ENCODE measurements at places on chromosomes 2 and 18. TPM values are rescaled to one million over a fixed set of nuclear protein-coding genes. Genes with fewer than 3 reads are reported as not detected.
A peak's percentile ranks its signal among the peaks of the same experiment; 100 is the strongest.

NGEF gene
- not detected for polyA plus RNA-seq

DNA sequence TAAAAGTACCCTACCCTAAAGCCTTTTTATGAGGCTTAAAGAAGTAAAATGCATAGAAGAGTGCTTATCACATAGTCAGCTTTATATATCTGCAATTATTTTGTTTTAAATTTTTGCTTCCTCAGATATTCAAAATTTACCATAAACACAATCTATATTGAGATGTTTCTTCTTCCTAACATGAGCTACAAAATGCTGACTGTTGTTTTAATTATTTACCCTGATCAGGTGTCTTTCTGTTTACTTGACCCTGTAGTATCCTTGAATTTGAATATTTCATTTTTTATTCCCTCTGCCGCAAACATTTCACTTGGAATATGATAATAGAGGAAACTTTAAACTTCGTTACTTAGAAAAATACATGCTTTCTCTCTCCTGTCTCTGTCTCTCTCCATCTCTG is 147.9 kb downstream of the TMX3 start:
- no peak for DNase-seq

DNA sequence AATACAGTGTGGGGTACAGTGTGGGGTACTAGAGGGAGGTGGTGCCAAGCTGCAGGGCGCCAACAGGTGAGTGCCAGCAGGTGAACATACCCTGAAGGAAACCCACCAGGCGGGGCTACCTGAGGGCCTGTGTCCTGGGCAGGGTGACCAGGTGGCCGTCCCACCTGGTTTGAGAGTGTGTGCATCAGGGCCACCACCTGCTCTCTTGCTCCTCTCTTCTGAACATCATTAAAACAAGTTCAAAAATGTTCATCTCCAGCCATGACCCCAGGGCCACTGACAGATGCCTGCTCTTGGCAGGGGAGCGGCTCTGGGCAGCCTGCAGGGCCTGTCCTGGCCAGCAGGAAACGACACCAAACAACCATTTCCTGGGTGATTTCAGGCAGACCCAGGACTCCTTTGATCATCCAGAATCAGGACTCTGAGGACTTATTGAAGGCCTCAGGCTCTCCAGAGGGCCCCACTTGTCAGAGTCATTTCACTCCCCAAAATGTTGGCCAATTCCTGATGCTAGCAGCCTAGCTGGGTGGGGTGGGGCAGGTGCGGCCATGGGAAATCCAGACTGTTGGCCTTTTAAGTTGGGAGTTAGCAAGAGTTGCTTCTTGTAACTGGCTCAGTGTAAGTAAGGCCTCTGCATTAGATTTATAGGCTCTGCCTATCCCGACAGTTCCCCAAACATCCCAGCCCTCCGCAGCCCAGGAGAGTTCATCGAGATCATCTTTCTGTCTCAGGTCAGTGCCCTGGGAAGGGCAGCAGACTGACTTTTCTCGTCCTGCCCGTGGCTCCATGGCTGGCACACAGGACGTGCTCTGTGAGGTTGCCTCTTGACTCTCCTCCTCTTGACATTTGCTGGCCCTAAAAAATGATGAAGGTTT is 111.5 kb upstream of the ZNF236 start:
- no peak for DNase-seq

CHRNG gene
- polyA plus RNA-seq, result not detected

GRCh38 chr2:183927406-183928325 is 670.7 kb upstream of the ZNF804A start:
- no peak for DNase-seq

GRCh38 chr2:17858064-17858463 is 20.4 kb upstream of the KCNS3 start:
- DNase-seq, result no peak

DNA sequence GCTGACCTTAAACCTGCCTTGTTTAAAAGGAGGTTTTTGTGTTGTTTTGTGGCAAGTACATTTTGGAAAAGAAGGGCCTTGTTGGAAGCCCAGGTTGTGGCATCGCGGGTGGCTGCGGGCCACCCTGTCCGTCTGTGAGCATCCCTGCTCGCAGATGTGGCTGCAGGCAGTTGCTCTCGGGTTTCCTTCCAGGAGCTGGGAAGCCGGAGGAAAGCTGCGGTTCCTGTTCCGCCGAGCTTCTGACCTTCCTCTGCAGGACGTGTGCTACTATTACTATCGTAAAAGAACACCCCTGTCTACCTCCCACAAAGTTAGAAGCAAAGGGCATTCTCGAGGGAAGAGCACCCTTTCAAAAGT is 766 bp downstream of the MFF start:
- no peak for DNase-seq

DNA sequence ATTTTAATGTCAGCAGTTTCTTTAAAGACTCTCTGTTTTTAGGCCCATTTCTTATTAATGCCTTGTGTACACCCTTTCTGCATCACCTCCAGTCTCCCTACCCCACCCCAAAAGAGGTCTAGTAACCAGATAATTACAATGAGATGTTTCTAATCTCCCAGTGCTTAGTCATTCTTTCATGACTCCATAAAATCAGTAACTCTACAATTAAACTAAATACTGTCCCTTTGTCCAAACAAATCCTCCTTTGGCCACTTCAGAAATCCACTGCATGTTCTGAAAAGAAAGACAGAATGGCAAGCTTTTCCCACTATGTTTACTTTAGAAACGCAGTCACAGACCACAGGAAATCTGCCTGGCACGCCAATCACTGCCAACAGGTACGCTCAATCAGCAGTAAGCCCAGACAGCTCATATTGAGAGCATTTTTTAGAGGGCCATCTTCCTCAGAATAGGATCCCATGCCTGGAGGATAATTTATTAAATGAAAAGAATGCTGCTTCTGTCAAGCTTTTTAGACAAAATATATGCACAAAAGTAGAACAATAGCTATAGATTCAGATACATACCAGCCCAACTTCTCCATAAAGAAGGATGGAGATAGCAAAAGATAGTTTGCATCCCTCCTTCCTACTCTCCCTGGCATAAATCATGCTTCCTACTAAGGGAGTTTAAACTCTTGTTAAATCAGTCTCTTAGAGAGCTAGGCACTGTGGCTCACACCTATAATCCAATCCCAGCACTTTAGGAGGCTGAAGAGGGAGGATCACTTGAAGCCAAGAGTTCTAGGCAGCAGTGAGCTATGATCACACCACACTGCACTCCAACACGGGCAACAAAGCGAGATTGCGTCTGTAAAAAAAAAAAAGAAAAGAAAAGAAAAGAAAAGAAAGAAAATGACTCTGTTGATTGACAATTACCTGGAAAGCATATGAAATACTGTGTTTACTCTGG is 14.6 kb downstream of the CLASP1 start:
- no peak for DNase-seq

GRCh38 chr2:34093790-34094189 is 494.7 kb upstream of the FAM98A start:
- DNase-seq, result no peak

MAP2 gene
- polyA plus RNA-seq, result not detected

RFTN2 gene
- not detected for polyA plus RNA-seq

ASPRV1 gene
- polyA plus RNA-seq, result 0.91 TPM

DNA sequence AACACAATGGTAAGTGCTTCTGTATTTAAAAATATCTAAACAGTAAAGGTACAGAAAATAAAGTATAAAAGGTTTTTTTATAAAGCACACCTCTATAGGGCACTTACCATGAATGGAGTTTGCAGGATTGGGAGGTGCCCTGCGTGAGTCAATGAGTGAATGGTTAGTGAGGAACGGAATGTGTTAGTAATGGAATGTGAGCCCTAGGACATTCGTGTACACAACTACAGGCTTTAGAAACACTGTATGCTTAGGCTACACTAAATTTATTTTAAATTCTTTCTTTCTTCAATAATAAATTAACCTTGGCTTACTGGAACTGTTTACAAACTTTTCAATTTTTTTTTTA is 337.9 kb upstream of the SLC39A10 start:
- no peak for DNase-seq

CTAGE1 gene
- polyA plus RNA-seq, result not detected

DNA sequence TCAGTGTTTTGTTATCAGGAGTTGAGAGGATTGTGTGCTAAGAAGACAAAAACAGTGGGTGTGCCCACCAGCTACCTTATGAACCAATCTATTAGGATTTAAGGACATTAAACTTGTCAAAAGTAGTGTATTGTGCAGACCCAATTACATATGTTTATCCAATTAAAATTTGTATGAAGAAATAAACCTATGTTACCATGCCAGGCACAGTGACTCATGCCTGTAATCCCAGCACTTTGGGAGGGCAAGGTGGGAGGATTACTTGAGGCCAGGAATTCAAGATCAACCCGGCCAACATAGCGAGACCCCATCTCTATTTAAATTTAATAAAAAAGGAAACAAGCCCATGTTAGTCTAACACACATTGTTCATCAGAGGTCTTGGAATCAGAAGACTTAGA is 162.2 kb downstream of the IRS1 start:
- no peak for DNase-seq

OSR1 gene
- not detected for polyA plus RNA-seq

- peak; percentile 30 for DNase-seq
Measured at GRCh38 chr18:9333441-9334328, 888 bp upstream of the TWSG1 start.

HOXD13 gene
- polyA plus RNA-seq, result not detected

KYNU gene
- 0.18 TPM for polyA plus RNA-seq

DNA sequence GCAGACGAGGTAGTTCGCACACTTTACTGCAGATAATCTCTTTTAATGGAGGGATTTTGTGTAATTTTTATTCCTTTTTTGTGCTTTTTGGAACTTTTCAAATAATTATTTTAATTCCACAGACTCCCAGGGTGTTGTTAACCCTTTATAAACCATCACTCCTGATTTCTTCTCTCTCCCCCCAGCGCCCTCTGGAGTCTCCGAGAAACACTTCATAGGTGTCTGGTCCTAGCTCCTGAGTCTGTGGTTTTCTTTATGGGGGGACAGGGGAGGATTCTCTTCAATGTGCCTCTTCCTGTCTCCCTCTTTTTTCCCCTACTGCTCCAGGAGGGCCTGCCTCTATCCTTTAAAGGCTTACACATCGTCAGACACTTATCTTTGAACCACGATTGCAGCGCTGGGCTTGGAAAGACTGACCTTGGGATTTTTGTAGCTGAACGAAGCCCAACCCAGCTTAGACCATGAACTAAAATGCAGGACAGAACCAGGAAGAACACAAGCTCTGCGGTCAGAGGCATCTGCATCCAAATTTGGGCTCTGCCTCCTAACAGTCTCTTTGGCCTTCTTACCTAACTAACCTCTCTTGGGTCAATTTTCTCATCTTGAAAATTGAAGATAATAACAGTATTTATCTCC is 7.1 kb upstream of the PKDCC start:
- no peak for DNase-seq

GRCh38 chr18:80133124-80133523 is 24.1 kb downstream of the ADNP2 start:
- no peak for DNase-seq

DNA sequence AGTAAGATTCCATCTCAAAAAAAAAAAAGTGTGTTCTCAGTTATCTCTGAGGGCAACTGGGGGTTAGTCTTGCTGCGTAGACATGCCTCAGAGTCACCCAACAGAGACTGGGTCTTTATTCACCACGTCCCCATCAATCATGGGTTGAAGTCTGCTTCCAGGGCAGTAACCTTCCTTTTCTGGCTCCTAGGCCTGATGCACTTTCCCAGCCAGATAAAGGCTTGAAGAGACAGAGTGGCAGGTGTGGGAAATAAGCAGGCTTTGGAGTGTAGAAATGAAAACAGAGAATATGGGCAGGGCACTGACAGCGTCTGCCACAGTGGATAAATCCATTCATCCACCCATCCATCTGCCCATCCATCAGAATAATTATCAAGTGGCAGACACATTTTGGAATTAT is 134.1 kb upstream of the LGALSL start:
- DNase-seq, result no peak

ZDBF2 gene
- polyA plus RNA-seq, result 3.3 TPM

DNA sequence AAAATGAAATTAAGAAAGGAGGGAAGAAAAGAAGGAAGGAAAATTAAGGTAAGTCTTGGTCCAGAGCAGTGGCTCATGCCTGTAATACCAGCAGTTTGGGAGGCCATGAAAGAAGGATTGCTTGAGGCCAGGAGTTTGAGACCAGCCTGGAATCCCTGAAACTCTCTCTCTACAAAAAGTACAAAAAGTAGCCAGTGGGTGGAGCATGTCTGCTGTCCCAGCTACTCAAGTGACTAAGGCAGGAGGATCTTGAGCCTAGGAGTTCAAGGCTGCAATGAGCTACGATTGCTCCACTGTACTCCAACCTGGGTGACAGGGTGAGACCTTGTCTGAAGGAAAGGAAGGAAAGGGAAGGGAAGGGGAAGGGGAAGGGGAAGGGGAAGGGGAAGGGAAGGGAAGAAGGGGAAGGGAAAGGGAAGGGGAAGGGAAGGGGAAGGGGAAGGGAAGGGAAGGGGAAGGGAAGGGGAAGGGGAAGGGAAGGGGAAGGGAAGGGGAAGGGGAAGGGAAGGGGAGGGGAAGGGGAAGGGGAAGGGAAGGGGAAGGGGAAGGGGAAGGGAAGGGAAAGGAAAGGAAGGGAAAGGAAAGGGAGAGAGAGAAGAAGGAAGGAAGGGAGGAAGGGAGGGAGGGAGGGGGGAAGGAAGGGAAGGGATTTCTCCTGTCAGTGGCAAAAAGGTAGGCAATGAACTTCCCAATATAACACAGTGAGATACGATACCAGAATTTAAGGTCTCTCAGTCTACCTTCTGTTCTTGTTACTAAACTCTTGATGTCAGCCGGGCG is 412.8 kb downstream of the CMPK2 start:
- no peak for DNase-seq

GRCh38 chr2:79670198-79670597 is 157.3 kb downstream of the CTNNA2 start:
- DNase-seq, result no peak

GRCh38 chr2:181844551-181845290 is 46.8 kb upstream of the ITPRID2 start:
- no peak for DNase-seq

GRCh38 chr2:26712486-26713465 is 20.3 kb downstream of the KCNK3 start:
- DNase-seq, result no peak

- DNase-seq, result no peak
Measured at GRCh38 chr18:69097349-69097748, 299.5 kb downstream of the CCDC102B start.

DNA sequence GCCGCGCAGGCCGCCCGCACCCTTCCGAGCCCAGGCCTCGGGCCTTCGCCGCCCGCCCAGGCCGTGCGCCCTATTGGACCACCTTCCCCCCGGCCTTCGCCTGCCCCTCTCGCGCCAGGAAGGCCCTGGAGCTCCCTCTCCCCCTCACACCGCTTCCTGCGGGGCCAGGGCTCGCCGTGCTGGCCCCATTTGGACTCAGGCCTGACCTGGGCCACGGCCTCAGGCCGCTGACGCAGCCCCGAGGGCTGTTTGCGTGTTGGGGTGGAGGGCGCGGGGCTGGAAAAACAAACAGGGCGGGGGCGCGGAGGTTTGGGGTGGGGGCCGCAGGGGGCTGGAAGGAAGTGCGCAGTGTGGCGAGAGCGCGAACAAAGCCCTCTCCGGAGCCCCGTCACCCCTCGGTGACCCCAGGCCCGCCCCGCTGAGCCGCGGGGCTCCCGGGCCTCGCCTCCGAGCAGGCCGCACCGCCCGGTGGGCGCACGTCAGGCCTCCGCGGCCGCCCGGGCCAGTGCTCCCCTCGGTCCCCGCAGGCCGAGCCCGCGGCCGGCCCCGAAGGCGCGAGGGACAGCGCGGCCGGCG is 12.3 kb upstream of the SIX3 start:
- no peak for DNase-seq

- DNase-seq, result no peak
Measured at GRCh38 chr2:42118754-42119569, 50.2 kb upstream of the EML4 start.

- no peak for DNase-seq
Measured at GRCh38 chr2:235757212-235757611, 263.4 kb downstream of the AGAP1 start.

MYO3B gene
- not detected for polyA plus RNA-seq

Data from naive thymus-derived CD8-positive, alpha-beta T cell (primary cell).